ENCODE measurements at places on chromosomes 2 and 18.

DNA sequence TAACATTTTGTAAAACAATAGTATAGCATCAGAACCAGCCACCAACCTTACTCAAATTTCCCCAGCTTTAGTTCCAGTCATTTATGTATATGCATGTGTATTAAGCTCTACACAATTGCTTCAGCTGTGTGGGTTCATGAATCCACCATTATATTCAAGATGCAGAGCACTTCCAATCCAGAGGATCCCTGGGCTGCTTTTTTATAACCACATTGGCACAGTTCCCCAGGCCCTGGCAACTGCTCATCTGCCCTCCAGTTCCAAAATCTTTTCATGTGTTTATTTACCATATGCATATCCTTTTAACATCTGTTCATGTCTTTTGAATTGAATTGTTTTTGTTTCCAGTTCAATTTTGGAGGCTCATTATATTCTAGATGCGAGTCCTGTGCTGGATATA, 482.9 kb upstream of the HS6ST1 start:
- H3K27ac ChIP-seq = no peak overlapping the region

DNA sequence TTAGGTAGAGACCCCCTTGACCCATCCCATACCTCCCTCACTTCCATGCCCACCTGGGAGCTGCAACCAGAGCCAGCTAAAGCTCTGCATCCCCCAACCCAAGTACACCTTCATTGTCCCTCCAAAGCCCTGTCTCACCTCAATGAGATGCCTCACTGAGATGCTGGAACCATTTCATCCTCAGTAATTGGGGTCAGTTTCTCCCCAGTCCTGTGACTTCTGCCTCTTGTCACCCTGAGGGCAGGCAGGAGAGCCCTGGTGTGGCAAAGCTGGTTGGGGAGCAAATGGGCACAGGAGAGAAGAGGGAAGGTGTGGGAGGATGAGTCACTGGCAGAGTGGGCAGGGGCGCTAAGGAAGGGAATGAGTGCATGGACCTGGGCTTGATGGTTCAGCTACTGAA, 27.9 kb upstream of the NT5DC4 start:
- DNase-seq = peak; percentile 51
- H3K36me3 ChIP-seq = no peaks in the 10 kb centered on the region
- no peak overlapping the region for H3K4me3 ChIP-seq
- peak overlapping the region; percentile 89 for H3K27ac ChIP-seq

GRCh38 chr2:97701186-97701585, 12.2 kb upstream of the ZAP70 start:
- no peak overlapping the region for H3K27ac ChIP-seq
- H3K36me3 ChIP-seq = no peaks in the 10 kb centered on the region
- no peaks in the 10 kb centered on the region for H3K4me1 ChIP-seq
- H3K4me3 ChIP-seq = no peak overlapping the region
- H3K27me3 ChIP-seq = no peaks in the 10 kb centered on the region
- no peak for DNase-seq

- peaks cover 4% of the 10 kb centered on the region for H3K4me1 ChIP-seq
- no peak for DNase-seq
- no peak overlapping the region for H3K4me3 ChIP-seq
- no peak overlapping the region for H3K27ac ChIP-seq
- H3K27me3 ChIP-seq = no peaks in the 10 kb centered on the region
These were observed 93.4 kb downstream of the CALCRL start for GRCh38 chr2:187354661-187355060.

- no peak overlapping the region for H3K4me3 ChIP-seq
- 0 out of 2 replicates have a peak, but pooled peaks cover 6% of the 10 kb centered on the region for H3K27me3 ChIP-seq
- H3K27ac ChIP-seq = no peak overlapping the region
- no peak for DNase-seq
- H3K4me1 ChIP-seq = no peaks in the 10 kb centered on the region
- no peaks in the 10 kb centered on the region for H3K36me3 ChIP-seq
These were observed 92.5 kb upstream of the NCK2 start for GRCh38 chr2:105652014-105652796.

DNA sequence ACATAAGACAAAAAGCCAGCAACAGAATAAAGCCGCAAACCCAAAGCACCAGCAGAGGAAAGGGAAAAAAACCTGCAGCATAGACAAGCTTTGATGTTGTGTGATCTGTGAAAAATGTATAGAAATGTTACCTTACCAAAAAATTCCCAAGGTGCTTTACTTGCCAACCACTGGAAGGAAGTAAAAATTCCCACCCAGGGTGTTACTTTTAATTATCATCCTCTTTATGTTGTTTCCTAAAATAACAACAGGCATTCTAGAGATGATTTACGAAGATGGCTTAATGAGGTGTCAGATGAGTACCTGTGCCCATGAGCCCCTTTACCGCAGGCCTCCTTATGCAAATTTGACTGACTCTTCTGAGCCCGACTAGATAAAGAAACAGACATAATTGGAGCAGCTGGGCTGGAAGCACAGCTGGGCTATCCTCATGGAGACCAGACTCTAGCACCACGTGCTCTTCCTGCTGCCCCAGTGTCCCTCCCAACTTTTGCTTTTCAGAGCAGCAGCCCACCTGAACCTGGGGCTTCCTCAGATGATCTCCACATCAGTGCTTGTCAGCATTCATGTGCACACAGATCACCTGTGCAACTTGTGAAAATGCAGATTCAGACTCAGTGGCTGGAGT, 41.5 kb downstream of the SRSF7 start:
- H3K4me1 ChIP-seq = no peaks in the 10 kb centered on the region
- no peaks in the 10 kb centered on the region for H3K36me3 ChIP-seq
- H3K27me3 ChIP-seq = no peaks in the 10 kb centered on the region
- DNase-seq = no peak
- no peak overlapping the region for H3K27ac ChIP-seq
- no peak overlapping the region for H3K4me3 ChIP-seq

DNA sequence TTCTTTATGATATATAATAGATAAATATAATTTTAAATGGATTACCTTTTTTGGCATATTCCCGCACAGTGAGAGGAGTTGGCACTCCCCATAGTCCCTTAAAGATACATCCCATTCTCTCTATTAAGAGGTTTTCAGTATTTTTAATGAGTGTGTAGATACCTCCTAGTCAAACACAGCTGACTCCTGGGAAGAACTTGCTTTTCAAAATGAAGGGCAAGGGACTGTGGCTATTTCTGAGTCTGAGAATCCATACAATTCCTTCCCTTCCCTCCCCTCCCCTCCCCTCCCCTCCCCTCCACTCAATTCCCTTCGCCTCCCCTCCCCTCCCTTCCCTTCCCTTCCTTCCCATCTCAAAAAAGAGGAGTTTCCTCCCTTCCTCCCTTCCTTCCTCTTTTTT, 93.5 kb downstream of the PRPF40A start:
- DNase-seq = no peak
- H3K27ac ChIP-seq = no peak overlapping the region
- no peaks in the 10 kb centered on the region for H3K27me3 ChIP-seq
- H3K36me3 ChIP-seq = peaks cover 8% of the 10 kb centered on the region
- H3K4me1 ChIP-seq = peaks cover 6% of the 10 kb centered on the region
- H3K4me3 ChIP-seq = no peak overlapping the region

GRCh38 chr18:57331718-57332117, 20.6 kb upstream of the ST8SIA3 start:
- H3K4me3 ChIP-seq = no peak overlapping the region
- no peak overlapping the region for H3K27ac ChIP-seq
- no peaks in the 10 kb centered on the region for H3K4me1 ChIP-seq
